Activated CD4-positive, alpha-beta T cell treated with anti-CD3 and anti-CD28 coated beads for 4 hours (primary cell): ENCODE measurements at places on chromosomes 7 and 10.

DNA sequence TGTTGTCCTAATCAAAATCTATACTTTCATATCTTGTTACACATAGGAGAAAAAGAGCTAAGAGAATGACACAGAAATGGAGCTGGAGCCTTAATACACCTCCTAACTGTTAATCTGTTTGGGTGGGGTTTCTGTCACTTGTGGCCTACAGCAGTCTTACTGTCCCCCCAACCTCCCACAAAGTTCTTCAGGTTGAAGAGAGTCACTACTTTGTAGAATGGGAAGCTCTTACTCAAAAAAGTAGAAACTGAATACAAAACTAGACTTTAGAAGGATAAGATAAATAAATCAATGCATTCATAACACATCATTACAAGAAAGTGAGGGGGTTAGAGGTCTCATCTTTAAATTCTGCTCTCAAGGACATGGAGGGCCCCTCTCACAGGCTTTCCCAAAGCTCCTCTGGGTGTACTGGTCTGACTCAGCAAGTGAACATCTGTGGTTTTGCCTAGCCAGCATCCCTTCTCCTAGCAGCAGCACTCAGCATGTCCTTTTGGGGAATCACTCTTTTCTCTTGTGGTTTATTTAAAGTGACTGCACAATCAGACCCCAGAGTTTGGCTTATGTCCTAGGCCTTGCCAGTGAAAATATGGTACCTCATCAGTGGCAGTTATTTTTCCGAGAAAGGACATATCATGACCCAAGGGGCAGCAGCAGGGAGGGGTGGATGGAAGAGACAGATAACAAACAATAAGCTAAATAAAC is 2.0 kb upstream of the BLVRA start:
- DNase-seq = no peak

GRCh38 chr10:88246675-88247074 is 336.4 kb downstream of the RNLS start:
- DNase-seq = no peak

DNA sequence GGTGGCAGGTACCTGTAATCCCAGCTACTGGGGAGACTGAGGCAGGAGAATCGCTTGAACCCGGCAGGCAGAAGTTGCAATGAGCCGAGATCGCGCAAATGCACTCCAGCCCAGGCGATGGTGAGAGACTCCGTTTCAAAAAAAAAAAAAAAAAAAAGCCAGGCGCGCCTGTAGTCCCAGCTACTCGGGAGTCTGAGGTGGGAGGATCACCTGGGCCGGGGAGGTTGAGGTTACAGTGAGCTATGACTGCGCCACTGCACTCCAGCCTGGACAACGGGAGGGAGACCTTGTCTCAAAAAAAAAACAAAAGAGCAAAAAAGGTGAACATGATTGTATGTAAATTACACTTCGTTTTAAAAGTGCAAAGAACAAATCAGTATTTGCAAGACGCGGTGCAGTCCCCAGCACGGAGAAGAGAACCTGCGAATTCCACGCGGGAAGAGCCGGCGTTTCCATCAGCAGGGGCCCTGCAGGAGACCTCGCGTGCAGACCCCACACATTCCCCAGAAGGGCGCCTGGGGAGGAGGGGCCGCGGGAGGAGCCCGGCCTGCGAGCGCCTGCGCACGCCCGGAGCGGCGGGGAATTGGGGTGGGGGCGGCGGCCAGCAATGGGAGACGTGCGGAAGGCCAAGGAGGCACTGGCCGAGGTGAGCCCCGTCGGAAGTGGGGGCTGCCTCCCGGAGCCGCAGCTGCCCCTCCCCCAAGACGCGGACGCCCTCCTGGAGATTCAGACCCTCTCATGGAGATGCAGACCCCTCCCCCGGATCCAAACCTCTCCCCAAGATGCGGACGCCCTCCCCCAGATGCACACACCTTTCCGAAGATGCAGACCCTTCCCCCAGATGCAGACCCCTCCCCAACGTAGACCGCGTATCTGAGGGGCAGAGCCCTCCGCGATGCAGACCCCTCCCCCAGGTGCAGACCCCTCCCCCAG is 16.7 kb upstream of the SUN1 start:
- peak; percentile 12 for DNase-seq

DNA sequence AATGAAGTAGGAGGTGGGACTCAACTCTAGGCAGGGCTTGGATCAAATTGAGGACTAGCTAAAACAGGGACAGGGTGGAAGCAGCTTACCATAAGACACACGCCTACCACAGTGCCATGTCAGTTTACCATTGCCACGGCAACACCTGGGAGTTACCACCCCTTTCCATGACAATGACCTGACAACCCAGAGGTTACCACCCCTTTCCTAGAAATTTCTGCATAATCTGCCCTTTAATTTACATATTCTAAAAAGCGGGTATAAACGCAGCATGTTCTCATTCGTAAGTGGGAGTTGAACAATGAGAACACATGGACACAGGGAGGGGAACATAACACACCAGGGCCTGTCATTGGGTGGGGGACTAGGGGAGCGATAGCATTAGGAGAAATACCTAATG is 72.7 kb downstream of the GCC1 start:
- DNase-seq = no peak

GRCh38 chr7:3695602-3696001 is 394.6 kb downstream of the SDK1 start:
- no peak for DNase-seq

- no peak for DNase-seq
Observed at GRCh38 chr7:104962781-104963180, 51.2 kb upstream of the KMT2E start.

DNA sequence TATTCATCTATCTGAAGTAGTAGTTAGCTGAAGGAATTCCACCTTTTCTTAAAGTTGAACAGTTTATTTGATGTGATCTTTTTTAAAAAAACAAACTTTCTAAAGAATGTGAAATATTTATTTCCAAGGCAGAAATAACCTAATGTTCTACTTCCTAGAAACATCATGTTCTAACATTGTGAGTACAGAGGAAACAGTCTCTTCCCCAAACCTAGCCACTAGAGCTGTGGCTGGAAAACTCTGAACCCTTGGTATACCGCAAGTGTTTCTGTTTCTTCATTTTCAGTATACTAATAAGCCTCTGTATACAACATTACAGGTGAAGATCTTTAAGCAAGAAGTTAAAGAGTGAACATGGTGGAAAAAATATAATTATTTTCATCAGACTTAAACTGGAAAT is 35.1 kb downstream of the NOC3L start:
- no peak for DNase-seq

DNA sequence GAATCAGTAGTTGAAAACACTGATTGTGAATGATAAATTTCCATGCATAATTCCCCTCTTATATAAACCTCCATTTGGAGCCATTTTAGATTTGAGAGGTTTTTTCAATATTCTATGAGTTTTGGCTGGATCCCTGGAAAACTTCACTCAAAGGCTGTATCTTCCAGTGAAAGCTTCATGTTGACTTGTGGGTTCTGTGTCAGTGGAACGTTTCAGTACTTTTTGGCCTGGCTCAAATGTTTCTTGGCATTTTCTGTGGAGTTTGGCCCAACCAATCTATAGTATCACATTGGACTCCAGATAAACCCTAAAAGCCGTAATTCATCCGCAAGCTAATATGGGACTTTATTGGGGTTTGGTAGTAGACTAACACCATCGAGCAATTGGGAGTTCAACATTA is 172.6 kb upstream of the PRPS1L1 start:
- no peak for DNase-seq

GRCh38 chr7:128323459-128324367 is 20.0 kb downstream of the RBM28 start:
- no peak for DNase-seq

DNA sequence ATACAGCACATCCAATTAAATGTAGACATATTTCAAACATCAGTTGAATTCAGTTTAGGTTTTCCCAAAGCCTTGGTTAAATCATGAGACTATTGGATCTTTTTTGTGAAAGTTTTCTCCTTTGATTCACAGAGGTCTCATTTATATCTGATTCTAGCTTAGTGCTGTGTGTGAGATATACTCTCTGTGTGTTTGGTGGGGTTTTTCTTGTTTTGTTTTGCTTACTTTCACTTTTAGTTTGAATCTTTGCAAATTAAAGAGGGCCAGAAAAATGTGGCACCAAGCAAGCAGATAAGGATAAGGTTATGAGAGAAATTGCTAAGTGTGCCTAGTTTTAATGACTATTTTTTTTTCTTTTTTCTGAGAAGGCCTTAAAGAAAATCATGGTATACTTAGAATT is 12.6 kb upstream of the OR6B1 start:
- no peak for DNase-seq

DNA sequence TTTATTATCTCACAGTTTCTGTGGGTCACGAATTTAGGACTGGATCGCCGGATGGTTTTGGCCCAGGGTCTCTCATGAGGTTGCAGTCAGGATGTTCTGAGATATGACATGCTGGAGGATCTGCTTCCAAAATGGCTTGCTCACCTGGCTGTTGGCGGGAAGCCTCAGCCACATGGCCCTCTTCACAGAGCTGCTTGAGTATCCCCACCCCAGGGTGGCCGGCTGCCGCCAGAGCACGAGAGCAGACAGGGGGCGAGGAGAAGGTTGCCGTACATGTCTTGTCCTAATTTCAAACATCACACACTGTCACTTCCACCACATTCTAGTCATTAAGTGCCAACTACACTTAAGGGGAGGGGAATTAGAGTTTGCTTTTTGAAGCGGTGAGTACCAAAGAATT is 365.8 kb downstream of the FGFR2 start:
- no peak for DNase-seq

- DNase-seq = no peak
Observed at GRCh38 chr10:5906651-5907050, 16.6 kb downstream of the FBH1 start.

GRCh38 chr10:14116021-14116420 is 214.7 kb downstream of the FRMD4A start:
- DNase-seq = no peak

DNA sequence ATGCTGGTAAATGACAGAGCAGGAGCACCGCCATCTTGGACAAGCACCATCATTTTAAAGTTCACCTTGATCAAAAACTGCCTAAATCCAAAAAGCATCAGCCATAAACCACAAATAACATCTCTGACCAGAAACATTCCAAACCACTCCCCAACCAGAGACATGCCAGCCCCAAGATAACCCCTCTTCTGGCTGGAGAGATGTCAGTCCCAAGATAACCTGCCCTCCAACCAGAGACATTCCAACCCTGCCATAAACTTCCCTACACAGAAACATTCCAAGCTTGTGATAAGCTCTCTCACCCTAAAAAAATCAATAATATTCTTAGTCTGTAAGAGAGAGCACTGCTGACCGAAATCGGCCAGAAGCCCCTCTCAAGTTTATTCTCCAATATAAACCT is 659.3 kb downstream of the XPNPEP1 start:
- no peak for DNase-seq

GRCh38 chr7:17307000-17307399 is 8.5 kb downstream of the AHR start:
- DNase-seq = no peak

- no peak for DNase-seq
Observed at GRCh38 chr10:124566222-124566888, 104.7 kb downstream of the LHPP start.

DNA sequence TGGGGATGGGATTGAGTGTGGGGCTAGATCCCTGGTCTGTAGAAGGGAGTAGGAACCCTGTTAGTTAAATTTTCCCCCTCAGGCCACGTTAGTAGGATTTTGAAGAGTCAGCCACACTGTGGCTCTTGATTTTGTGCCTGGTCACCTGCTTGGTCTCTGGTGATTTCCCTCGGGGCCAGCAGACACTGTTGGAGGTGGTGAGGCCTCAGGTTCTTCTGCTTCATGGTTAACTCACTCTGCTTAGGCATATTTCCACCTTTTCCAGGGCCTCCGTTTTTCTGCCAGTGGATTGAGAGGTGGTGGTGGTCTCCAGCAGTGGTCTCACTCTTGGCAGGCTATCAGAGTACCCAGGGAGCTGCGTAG is 4.1 kb downstream of the TSPAN14 start:
- DNase-seq = no peak

DNA sequence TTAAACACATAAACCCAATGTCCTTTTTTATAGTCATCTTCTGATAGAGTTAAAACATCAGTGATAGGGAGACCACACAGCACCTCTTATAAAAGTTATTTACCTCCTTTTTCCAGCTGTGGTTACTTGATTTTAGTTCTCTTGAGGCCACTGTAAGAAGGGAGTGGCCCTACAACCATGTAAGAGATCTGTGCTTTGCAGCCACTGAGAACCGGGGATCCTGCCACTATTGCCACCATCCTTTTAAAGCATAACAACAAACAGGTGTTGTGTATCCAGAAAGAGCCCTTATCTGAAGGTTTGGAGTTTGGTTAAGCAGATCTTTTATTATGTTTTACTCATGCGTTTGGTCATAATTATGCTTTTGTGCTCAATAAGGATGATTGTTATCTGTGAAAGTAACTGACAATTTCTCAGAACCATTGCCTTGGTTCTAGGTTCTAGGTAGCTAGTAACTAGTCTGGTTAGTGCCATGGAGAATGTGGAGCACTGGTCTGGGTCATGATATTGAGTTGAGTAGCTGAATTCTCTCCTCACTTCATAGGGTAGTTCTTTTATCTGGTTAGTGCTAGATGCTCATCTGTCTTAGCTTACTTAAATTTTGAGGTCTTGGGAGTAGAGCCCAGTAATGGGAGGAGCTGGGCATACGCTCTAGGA is 56.5 kb downstream of the ST7 start:
- no peak for DNase-seq
